ENCODE measurements at places on chromosomes 2 and 18.

DNA sequence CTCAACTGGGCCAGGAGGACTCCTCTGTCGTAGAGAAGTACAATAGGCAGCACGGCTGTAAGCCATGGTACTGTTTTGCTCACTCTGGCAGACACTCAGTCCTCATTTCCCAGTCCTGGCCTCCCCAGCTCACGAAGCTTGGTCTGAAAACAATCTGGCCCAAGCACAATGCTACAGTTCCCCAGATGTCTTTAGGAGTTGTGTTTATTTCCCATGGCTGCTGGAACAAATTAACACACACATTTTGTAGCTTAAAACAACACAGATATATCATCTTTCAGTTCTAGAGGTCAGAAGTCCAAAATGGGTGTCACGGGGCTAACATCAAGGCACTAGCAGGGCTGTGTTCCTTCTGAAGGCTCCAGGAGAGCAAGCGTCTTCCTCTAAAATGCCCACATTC is 13.0 kb downstream of the FABP1 start:
- DNase-seq: no peak

DNA sequence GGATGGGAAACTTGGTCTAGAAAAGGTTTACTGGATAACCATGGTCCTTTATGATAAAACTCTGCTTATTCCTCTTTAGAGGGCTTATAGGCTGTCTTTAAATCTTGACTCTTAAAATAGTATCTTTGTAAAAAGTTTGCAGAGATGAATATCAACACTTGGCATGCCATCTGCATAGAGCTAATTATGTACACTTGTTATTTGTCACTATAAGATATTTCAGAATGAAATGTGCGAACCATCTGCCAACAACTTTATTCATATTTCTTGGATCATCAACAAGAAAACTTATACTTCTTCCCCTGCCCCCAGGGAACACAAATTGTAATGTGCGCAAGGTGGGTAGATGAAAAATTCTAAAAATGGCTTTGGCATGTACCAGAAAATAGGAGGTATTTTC is 653.0 kb upstream of the CHAC2 start:
- no peak for DNase-seq

GRCh38 chr2:32220445-32220844 is 44.2 kb downstream of the NLRC4 start:
- no peak for DNase-seq

DNA sequence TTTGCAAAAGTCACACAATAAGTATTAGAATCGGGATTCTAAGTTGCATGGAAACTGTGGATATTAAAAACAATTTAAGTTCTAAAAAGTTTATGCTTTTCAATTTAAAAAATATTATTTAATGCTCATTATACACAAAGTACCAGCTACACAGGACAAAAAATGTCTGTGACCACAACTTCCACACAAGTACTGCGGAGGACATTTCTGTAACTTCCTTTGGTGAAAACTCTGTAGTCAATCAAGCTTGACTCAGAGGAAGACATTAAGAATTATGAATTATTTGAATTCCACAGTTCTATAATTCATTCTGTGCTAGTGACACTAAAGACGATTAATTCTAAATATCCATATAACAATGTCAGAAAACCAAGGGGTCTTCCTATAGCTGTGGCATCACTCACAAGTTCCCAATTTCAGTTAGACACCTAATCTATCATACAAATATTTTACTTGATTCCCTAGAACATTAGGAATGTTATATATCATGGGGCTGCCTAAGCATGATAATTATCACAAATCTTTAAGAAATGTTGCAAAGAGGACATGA is 120.5 kb downstream of the AFF3 start:
- DNase-seq: no peak
